ENCODE measurements at places on chromosomes 5 and 9.

- no peak for DNase-seq
Observed at GRCh38 chr5:135376961-135377624, 21.9 kb downstream of the MACROH2A1 start.

DNA sequence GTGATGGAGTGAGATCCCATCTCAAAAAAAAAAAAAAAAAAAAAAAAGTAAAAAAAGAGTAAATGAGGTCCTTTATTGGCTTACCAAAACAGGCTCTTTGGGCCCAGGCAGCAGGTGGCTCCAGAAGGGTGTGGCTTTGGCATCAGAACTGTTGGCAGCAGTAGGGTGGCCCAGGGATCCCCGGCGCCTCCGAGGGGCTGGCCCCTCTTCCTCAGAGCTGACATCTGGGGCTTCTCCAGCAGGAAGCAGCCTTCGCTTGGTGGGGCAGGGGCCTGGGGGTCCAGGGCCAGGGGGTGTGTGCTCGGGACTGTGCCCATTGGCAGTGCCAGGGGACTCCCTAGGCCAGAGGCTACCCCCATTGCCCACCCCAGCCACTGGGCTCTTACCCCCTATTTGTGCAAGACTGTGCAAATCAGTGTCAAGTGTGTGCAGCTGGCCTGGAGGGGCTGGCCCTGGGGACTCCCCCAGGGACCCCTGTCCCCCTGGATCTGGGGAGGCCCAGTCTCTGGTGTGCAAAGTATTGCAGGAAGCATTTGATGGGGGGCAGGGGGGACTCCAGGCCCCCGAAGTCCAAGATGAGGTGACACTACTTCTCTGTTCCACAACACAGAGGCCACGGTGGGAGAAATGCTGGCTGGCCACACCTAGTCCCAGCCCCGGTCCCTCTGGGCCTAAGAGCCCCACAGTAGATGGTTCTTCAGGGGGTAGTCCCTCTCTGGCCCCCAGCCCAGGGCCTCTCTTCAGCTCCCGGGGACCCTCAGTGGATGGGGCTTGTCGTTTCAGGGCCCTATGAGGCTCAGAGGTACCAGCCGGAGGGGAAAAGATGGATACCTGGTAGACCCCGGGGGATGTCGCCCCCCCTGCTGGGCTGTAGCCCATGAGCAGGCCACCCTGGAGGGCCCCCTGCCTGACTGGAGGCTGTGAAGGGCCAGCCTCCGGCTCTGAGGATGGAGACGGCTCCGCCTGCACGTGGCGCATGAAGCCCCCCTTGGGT, 4.7 kb upstream of the STOML2 start:
- DNase-seq = no peak

DNA sequence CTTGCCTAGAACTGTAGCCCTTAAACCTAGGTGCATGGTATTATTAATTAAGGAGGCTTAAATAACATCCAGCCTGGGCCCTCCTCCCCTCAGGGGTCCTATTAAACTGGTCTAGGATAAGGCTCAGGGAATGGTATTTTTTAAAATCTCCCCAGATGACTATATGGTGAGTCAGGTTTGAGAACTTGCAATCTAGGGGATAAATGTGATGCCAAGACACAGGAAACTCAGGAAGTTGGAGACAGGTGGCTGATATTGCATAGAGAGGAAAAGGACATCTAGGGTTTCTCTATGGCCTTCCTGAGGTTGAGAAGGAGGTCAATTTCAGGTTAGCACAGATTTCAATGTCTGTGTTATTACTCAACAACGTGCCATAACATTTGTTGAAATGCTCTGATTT, 581.0 kb downstream of the TLE1 start:
- peak; percentile 28 for DNase-seq

GRCh38 chr9:22117511-22118384, 108.6 kb upstream of the CDKN2B start:
- peak; percentile 91 for DNase-seq

DNA sequence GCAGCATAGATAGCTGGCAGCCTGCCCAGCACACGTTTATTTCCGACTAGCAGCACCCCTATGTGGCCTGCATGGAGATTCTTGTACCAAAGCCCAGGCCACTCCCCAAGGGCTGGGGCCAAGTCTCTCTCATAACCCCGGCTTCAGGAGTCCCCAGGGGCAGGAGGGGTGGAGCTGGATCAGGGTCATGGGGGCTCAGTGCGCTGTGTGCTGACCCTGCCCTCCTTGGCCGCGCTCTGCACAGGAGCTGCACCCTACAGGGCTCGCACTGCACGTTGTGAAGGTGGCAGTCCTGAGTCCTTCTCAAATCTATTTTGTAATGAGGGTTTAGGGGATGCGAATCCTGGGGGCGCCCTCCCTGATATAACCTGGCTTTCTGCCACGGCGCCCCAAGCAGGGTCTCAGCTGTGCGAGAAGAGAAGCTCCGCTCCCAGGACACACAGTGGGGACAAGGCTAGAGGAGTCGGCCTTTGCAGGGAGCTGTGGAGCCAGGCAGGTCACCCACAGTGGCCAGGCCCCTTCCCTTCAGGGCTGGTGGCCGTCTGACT, 28.6 kb downstream of the NKD2 start:
- no peak for DNase-seq

DNA sequence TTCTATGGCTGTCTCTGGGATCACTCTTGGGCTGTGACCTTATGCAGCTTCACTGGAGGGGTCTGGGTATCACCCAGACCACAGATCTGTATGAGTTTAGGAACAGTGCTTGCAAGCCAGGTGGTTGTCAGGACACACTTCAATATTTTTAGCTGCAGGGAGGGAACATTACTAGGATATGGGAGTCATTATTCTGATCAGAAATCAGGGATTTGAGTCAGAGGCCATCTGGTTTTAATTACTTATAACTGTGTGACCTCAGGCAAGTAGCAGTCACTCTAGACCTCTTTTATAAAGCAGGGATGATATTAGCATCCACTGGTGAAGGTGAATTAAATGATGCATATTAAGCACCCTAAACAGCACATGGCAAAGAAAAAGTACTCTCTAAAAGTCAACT, 60.1 kb upstream of the NMUR2 start:
- no peak for DNase-seq

DNA sequence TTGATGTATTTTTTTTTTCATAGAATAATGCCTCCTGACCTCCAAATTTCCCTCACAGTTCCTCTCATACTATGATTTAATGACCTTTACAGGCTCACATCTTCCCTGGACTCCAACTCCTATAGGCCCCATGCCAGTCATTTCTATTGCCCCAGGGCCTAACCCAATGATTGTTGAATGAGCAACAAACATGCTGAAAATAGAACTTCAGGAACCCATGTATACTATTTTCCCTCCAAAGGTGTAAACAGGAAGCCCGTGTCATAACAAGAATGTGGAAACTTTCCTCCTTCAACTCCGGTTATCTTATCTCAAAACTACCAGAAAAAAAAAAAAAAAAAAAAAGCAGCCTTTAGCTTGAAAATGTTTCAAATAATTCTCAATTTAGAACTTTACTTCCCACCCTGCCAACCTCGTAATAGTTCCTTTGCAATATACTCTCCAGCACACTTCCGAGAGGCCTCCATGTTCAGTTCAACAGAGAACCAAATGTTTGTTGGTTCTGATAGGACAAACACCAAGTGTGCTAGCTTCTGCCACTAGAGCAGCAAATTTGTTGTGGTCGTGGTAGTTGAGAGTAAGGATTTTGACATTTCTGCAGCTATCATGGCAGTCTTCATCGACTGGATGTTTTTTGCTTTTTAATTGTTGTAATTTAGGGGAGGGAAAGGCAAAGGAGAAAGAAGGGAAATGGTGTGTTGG, 25.8 kb downstream of the TRPM6 start:
- no peak for DNase-seq

GRCh38 chr9:130995086-130996011, 13.6 kb upstream of the LAMC3 start:
- peak; percentile 40 for DNase-seq

DNA sequence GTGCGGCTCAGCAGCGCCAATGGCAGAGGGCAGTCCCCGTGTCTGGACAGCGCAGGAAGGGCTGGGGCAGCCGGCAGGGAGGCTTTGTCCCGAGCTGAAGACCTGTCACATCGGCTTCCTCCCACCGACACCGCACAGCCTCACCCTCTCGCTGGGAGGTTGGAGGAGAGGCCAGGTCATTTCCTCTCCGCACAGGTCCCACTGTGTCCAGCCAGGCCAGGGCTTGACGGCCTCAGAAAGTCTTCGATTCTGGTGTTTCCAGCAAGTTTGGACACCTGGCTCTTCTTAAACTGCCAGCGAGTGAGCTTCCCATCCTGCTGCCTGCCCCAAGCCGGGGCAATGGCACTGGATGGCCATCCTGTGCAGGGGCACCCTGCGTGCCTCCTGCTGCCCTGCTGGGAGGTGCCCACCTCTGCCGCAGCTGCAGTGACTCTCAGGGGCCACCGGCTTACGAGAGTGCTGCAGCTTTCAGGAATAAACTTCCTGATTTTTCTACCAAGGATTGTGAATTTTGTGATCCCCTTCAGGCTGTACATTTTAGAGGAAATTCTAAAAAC, 33.9 kb downstream of the AHRR start:
- DNase-seq = no peak

DNA sequence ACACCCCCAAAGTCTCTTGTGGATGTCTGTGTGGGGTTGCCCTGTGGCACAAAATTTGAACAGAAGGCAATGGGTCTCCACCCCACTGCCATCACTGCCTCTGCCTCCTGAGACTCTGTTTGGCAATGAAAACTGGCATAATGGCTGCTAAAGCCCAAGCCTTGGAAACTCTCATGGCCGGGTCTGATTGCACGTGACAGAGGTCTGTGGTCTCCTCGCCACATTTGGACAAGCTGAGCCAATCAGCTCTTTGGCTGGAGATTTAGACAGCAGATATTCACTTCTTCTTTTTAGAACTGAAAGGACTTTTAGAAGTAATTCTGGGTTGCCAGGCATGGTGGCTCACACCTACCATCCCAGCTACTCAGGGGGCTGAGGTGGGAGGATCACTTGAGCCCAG, 5.5 kb downstream of the GGTA1 start:
- no peak for DNase-seq

- DNase-seq = peak; percentile 87
Observed at GRCh38 chr5:91101600-91102379, 281.3 kb downstream of the ARRDC3 start.

DNA sequence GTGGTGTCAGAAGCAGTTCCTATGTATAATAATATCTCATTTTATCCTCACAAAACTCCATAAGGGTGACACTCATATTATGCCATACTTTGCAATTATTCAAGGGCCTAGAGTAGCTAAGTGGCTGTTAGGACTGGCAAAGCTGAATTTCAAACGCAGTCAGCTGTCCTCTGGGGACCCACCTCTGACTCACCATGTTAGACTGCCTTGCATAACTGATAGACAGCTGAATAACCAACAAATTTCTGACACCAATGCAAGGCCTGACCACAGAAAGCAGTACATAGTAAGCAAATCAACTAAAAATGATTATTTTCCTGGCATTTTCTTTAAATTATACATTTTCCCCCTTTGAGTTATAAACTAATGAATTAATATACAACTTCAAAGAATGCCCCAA, 251.6 kb upstream of the PTGER4 start:
- peak; percentile 90 for DNase-seq

- peak; percentile 58 for DNase-seq
Observed at GRCh38 chr9:128099231-128099931, 28.1 kb downstream of the PTGES2 start.

DNA sequence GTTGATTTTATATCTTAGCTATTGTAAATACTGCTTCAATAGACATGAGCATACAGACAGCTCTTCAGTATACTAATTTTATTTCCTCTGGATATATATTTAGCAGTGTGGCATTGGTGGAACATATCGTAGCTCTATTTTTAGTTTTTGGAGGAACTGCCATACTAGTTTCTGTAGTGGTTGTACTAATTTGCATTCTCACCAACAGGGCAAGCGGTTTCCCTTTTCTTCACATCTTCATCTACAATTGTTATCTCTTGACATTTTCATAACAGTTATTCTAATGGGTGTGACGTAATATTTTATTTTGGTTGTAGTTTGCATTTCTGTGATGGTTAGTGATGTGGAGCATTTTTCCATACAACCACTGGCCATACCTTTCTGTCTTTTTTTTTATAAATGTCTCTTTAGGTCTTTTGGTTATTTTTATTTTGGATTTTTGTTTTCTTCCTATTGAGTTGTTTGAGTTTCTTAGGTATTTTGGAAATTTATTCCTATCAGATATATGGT, 32.5 kb downstream of the TAF11L14 start:
- no peak for DNase-seq

GRCh38 chr9:16058131-16058549, 505.3 kb downstream of the CCDC171 start:
- peak; percentile 86 for DNase-seq

DNA sequence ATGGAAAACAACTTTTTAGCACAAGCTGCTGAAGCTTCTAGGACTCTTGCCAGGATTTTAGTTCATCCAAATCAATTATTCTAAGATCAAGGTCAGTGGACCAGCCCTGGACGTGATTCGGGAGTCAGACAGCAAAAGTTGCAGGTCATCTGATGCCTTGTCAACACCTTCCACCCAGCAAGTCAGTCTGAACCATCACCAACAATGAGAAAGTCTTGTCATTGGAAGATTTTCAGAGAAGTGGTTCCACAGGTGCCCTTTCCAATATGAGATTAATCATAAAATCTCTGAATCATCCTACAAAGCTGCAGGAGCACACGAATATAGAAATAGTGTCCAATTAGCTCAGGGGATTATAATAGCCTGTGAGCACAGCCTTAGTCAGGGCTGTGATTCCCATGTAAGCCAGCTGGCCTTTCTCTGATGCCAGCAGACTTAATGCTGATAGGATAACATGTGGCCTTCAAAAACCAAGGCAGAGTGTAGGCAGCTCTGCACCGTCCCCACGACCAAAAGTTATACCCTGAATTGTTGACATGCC, 445.0 kb upstream of the TRPC7 start:
- peak; percentile 23 for DNase-seq

DNA sequence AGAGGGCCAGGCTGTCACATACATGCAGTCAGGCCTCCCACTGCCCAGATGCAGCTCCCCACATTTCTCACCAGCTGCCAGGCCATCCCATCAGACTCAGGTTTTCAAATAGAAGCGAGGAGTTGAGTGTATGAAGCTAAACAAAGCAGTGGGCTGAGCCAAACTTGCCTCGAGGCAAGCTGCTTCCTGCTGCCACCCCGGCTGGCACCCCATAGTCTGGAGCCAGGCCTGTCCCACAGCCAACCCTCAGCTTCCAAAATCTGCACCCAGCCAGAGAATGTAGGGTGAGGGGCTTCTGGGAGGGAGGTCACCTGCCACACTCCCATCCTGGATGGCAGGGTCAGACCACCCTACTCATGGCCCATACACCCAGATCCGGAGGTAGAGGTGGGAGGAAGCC, 22.3 kb upstream of the ALDH1B1 start:
- DNase-seq = no peak

All from iris pigment epithelial cell (primary cell).